ENCODE measurements at places on chromosomes 7 and 10.

- DNase-seq = peak; percentile 24
Measured at GRCh38 chr7:2886900-2887299, 42.8 kb upstream of the GNA12 start.

DNA sequence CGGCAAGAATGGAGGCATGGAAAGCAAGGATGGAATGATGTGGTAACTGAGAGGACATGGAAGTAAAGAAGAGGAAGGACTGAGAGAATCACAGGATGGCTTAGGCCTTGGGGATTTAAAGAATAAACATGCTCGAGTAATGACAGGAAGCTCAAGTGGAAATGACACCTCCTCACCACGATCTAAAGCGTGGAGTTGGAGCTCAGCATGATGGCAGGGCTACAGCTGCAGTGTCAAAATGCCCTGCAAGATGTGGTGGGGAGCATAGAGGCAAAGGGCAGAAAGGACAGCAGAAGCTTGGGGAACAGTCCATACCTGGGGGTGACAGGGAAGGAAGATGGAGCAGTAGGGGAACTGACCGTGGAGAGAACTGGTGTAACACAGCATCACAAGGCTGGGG is 229.5 kb upstream of the PLXNA4 start:
- DNase-seq = no peak

- DNase-seq = no peak
Measured at GRCh38 chr7:1666317-1666822, 3.7 kb upstream of the ELFN1 start.

GRCh38 chr7:19397911-19398310 is 252.7 kb upstream of the FERD3L start:
- DNase-seq = peak; percentile 35

GRCh38 chr7:49839863-49840645 is 66.6 kb downstream of the VWC2 start:
- DNase-seq = no peak

- DNase-seq = no peak
Measured at GRCh38 chr10:101934686-101935305, 91.2 kb upstream of the KCNIP2 start.

DNA sequence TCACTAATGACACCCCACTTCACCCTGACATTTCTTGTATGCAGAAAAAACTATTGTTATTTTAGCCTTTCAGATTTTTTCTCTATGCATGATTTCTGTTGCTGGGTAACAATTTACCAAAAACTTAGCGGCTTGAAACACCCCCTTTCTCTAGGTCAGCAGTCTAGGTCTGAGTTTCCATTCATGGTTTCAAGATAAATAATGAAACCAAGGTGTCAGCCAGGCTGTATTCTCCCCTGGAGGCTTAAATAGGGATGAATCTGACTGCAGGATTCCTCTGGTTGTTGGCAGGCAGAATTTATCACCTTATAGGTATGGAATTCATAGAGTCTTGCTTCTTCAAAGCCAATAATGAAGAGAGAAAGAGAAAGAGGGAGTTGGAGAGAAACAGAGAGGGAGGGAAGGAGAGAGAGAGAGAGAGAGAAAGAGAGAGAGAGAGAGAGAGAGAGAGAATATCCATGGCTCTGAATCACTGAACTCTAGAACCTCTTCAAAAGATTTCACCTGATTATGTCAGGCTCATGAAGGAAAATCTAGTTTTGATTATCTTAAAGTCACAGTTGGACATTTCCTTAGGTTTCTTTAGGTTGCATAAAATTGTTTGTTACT is 1224.6 kb upstream of the LRRTM3 start:
- DNase-seq = no peak

DNA sequence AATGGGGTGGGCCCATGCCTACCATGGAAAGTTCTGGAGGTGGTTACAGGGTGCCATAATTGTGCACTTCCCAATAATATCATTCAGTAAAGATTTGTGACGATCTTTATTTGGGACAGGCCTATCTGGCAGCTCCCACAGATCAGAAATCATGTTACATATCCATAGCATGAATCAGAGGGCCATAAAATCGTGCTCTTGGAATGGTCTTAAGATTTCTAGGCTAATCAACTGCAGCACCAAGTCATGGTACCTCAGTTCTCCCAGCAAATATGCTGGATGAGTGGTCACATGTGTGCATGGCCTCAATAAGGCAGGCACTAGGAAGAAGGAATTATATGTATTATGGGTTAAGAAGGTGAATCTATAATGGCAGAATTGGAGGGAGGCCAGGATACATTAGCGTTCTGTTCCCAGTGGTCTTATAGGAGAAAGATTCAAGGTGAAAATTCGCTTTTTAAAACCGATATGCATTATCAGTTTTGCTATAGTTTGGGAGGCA is 134.7 kb downstream of the NRP1 start:
- no peak for DNase-seq

GRCh38 chr7:94044806-94045205 is 40.7 kb upstream of the BET1 start:
- no peak for DNase-seq

GRCh38 chr7:115679976-115680375 is 350.6 kb downstream of the TFEC start:
- DNase-seq = no peak

- no peak for DNase-seq
Measured at GRCh38 chr10:74047304-74047703, 49.4 kb downstream of the VCL start.

DNA sequence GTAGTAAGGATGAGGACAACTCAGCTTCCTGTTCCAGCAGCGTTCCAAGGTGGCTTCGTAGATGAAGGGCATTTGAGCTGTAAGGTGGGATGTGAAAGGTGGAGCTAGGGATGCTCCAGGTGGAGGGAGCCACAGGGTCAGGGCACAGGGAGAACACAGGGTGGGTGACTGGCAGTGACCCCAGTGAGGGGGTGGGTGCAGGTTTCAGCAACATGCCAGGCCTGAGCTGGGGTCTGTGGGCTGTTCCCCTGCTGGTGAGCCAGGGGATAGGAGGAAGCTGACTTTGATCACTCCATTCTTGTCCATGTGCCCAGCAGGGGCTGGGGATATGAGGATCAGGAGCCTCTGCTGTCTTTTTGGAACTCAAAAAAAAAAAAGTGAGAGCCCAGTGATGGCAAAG is 33.2 kb downstream of the CDH23 start:
- DNase-seq = no peak

GRCh38 chr7:148289630-148290029 is 300.9 kb upstream of the C7orf33 start:
- DNase-seq = no peak

DNA sequence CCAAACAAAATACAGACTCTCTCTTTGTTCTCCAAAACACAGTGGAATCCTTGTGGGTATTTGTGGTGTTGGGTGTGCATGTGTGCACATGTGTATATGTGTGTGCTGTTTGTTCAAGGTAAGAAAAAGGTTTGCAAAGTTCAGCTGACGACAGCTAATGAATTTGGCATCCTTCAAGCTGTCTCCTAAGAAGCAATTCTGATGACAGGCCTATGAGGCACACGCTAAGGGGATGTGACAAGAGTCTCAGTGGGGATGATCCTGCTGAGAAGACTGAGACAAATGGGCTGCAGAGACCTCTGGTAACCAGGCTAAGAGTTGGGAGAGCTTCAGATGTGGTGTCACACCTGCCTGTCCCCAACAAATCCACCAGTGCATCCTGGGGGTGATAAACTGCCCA is 26.5 kb upstream of the CELF2 start:
- no peak for DNase-seq

GRCh38 chr10:9390516-9390915 is 1336.0 kb downstream of the GATA3 start:
- DNase-seq = no peak

GRCh38 chr7:28815928-28816373 is 142.2 kb downstream of the TRIL start:
- DNase-seq = peak; percentile 1

DNA sequence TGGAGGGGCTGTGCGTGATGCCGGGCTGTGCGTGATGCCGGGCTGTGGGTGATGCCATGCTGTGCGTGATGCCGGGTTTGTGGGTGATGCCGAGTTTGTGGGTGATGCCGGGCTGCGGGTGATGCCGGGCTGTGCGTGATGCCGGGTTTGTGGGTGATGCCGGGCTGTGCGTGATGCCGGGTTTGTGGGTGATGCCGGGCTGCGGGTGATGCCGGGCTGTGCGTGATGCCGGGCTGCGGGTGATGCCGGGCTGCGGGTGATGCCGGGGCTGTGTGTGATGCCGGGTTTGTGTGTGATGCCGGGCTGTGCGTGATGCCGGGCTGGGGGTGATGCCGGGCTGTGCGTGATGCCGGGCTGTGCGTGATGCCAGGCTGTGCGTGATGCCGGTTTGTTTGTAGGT is 128.9 kb downstream of the FAM53B start:
- DNase-seq = no peak

DNA sequence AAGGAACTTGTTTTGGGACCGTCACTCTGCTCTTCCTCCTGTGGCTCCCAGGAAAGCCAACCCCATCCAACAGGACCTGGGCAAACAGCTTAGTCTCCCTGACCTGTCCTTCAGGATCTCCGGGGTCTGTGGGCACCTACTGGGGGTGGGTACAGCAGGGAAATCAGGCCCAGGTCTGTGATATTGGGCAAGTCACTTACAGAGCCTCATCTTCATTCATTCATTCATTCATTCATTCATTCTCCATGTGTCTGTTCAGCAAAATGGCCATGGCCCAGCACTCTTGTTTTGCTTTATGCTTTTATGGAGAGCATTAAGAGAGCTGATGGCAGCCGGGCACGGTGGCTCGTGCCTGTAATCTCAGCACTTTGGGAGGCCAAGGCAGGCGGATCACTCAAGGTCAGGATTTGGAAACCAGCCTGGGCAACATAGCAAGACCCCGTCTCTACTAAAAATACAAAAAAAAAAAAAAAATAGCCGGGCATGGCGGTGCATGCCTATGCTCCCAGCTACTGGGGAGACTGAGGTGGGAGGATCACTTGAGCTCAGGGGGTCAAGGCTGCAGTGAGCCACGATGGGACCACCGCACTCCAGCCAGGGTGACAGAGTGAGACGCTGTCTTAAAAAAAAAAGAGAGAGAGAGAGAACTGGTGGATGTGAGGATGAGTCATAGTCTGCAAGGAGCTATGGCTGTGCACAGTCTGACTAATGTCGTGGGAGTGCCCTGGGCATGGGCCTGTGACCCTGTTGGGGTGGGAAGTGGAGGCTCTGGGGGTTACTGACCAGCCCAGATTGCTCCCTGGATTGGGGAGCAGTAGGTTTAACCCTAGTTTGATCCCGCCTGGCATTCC is 54.3 kb downstream of the CLIP2 start:
- DNase-seq = no peak

DNA sequence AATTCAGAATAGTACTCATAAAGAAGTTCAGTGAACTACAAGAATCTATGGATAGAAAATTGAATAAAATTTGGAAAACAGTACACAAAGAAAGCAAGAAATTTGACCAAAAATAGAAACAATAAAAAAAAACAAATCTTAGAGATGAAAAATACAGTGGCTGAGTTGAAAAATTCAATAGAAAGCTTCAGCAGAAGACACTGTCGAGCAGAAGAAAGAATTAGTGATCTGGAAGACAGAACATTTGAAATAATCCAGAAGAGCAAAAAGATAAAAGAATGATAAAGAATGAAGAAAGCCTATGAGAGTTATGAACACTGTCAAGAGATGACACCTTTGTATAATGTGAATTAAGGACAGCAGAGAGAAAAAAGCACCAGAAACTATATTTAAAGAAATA is 480.6 kb downstream of the SDK1 start:
- DNase-seq = no peak

DNA sequence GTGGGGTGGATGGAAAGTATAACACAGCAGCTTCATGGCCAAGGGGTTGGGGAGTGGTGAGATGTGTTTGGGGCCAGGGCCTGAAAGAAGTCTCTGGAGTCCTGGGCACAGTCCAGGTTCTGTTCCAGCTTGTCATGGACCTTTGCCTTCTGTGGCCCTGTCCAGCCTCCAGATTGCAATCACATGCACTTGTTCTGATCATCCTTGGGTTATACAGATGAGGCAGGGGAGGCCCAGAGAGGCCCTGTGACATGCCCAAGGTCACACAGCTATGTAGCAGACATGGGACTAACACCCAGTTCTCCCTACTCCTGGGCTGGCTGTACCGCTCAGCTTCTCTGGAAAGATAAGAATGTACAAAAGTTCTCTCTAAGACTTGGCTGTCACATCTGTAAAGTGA is 11.7 kb downstream of the VWA2 start:
- no peak for DNase-seq

GRCh38 chr7:109276348-109276747 is 706.7 kb downstream of the DNAJB9 start:
- no peak for DNase-seq

DNA sequence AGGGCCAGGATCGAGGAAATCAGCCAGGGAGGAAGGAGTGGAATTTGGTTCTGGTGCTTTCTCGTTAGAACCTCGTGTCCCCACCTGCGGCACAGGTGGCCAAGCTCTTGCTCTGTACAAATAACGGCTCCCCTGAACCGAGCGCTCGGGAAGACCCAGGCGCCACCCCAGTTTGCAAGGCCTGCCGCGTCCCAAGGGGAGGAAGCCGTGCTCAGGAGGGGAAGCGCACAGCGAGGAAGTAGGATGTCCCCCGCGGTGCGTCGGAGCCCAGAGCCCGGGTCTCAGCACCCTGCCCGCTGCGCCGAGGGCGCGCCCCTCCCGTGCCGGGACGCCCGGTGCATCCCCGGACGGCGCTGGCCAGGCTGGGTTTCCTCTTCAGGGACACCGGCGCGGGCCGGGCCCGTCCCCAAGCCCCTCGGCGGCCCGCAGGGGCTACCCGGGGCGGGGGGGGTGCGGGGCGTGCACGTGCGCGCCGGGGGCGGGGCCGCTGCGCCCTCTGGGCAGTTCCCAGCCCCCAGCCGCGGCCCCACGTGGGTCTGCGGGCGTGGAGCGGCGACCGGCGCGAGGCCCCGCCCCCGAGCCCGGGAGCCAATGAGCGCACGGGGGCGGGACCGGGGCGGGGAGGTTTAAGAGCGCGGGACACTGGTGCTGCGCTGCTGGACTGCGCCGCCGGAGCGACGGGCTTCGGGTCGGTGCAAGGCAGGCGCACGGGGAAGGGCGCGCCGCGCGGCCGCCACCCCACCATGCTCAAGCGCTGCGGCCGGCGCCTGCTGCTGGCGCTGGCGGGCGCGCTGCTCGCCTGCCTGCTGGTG is at the start of gene LFNG:
LFNG (plus strand) TSS at position 656 of the 812 bp plus-strand sequence; CDS start at position 744, 88 bp downstream.
- DNase-seq = peak; percentile 93

DNA sequence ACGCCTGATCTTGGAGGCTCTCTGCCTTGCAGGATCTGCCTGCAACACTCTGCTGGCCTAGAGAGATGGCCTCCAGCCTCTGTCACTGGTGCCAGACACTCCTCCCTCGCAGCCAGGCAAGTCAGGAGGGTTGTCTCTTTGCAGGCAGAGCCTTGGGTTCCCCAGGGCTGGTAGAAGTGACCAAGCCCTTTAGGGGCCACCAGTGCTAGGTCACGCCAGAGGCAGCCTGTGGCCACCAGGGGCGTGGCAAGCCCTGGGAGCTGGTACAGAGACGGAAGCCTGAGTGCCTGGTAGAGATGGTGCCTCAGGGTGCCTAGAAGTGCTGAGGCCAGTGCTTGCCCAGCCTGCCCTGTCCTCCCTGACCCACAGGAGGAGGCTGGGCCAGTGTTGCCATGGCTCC is 9.1 kb downstream of the ADCYAP1R1 start:
- no peak for DNase-seq

GRCh38 chr7:7919449-7919945 is 49.1 kb upstream of the GLCCI1 start:
- DNase-seq = no peak

- no peak for DNase-seq
Measured at GRCh38 chr10:78907551-78908211, 161.1 kb upstream of the ZMIZ1 start.

GRCh38 chr10:34061841-34062240 is 727.4 kb upstream of the NRP1 start:
- no peak for DNase-seq

GRCh38 chr10:84172467-84173356 is 889 bp upstream of the GPR15LG start:
- no peak for DNase-seq

All from T-helper 2 cell (primary cell).